Dermis lymphatic vessel endothelial cell (primary cell): ENCODE measurements at places on chromosomes 3 and 15. TPM values are rescaled to one million over a fixed set of nuclear protein-coding genes. Genes with fewer than 3 reads are reported as not detected.

IL17RD gene
- 0.22 and 1.0 TPM in 2 replicates for total RNA-seq

STRA6 gene
- total RNA-seq: 0.11 TPM in 1 of 2 replicates, not detected in the other

TRIM42 gene
- total RNA-seq: not detected in 2 replicates

GP9 gene
- total RNA-seq: 0.11 TPM in 1 of 2 replicates, not detected in the other

MESP2 gene
- not detected in 2 replicates for total RNA-seq

COL6A5 gene
- total RNA-seq: not detected in 2 replicates

ALS2CL gene
- 4.0 and 7.0 TPM in 2 replicates for total RNA-seq

LTK gene
- total RNA-seq: 0.09 TPM in 1 of 2 replicates, not detected in the other

P2RY12 gene
- not detected in 2 replicates for total RNA-seq

UROC1 gene
- total RNA-seq: under 0.01 TPM in 1 of 2 replicates, not detected in the other

RPP25 gene
- 20.0 and 29.3 TPM in 2 replicates for total RNA-seq

CCPG1 gene
- total RNA-seq: 72.1 and 81.2 TPM in 2 replicates
